ENCODE measurements at places on chromosomes 6 and 20.

DNA sequence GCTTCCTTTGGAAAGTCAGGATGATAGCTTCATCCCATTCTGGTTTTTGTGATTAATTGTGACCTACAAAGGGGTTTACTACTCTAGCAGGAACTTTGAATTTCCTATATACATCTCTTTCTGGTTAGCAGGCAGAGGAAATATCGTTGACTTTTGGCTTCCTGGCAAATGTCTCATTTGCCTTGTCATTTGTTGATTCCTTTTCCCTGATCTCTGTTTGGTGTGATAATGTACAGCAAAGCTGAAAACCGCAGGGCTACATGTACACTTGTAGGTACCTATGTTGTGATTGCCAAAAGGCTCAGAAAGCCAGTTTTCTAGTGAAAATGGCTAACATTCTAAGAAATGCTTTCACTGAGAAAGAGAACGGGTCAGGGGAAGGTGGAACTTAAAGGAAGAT, 44.3 kb downstream of the TOP1 start:
- no peak for DNase-seq

DNA sequence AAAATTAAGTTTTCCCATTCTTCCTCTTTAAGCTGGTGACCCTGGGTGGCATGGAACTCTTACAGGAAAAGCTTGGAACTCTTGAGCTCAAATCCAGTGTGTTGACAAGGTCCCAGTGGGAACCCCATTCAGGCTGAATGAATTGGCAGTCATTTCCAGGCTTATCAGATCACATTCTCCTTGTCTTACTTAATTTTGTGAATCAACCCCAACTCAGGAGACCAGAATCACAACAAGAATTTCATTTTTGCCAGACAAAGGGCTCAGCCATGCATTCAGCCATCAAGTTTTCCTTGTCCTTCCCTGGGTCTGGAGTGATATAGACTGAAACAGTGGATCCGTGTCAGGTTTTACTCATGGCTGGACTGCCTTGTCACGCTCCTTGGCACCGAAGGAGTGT, 92.1 kb upstream of the EEF1E1 start:
- no peak for DNase-seq

DNA sequence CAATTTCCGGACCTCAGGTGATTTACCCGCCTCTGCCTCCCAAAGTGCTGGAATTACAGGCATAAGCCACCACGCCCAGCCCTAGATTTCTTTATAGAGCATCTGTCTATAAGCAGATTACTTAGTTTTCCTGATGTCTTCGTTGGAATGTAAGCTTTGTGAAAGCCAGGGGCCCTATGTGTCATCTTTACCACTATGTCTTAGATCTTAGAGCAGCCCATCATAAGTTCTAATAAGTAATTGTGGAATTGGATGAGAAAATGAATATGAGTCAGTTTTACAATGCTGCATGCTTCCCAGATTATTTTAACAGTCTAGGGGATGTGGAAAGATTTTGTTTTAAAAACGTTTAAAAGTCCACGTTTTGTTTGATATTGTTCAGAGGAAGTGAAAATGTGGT, 9.1 kb upstream of the ZBTB2 start:
- no peak for DNase-seq

GRCh38 chr20:7146552-7147219, 379.2 kb downstream of the BMP2 start:
- no peak for DNase-seq

GRCh38 chr6:83176246-83176645, 16.8 kb downstream of the PGM3 start:
- no peak for DNase-seq

DNA sequence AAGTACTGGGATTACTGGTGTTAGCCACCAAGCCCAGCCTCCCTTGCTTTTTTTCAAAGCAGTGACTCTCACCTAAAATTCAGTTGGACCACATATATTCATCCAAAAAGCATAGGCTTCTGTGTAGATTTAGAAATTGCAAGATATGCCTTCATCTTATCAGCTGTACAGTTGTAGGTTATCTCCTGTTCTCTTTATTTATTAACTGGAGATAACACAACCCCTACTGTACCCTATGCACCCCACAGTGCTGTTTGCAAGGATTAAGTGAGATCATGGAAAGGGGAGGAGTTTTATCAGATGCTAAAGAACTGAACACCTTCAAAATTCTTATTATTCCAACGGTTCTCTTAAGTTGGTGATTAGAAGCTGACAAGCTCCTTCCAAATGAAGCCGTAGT, 164.4 kb upstream of the JARID2 start:
- DNase-seq: no peak

DNA sequence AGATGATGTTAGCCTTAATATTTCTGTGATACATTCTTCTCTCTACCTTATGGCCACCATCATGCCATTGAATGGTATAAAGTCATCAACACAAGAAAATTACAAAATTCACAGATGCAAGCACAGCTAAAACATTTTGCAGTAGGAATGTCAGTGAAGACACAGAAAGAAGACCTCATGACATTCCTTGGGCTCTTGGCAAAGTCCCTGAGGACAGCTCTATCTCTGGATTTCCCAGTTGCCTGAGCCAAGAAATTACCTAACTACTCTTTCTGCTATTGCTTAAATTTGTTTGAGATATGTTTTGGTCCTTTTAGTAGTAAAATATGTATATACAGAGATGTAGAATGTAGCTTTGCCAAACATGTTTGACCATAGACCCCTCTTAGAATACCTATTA, 201.0 kb upstream of the STXBP5 start:
- no peak for DNase-seq

GRCh38 chr6:46118157-46118556, 11.6 kb upstream of the ENPP4 start:
- DNase-seq: no peak

DNA sequence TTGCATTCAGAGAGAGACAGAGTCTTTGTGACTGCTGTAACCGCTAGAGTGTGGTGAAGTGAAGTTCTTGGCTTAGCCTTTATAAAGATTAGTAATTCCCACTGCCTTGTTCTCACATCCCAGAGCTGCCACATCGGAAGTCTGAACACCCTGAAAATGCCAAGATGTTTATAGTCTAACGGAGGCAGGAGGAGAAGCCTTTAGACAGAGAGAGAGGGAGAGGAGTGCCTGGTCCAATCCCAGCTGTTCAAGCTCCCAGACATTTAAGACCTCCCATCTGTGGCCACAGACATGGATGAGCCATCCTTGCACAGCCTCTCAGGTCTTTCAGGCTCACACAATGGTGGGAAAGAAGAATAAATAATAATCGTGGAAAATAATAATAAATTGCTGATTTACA, 1422.8 kb upstream of the EYS start:
- DNase-seq: no peak

GRCh38 chr6:168030908-168031307, 33.4 kb downstream of the KIF25 start:
- DNase-seq: no peak

DNA sequence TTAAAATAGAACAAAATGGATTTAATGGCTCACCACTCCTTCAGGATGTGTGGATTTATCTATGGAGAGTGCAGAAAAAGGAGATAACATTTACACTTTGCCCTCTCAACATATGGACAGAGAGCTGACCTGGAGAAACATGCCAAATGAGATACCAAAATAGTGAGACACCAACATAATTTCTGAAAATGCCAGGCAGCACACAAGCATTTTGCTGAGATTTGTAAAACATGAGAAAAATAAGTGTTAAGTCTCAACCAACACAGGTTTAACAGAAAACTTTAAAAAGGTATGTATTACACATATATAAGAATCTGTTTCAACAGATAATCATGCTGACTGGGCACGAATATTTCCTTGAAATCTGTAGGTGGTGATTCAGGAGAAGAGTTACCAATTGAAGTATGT, 145.2 kb downstream of the REV3L start:
- DNase-seq: no peak

GRCh38 chr6:36177166-36177565, 19.4 kb upstream of the BRPF3 start:
- no peak for DNase-seq

DNA sequence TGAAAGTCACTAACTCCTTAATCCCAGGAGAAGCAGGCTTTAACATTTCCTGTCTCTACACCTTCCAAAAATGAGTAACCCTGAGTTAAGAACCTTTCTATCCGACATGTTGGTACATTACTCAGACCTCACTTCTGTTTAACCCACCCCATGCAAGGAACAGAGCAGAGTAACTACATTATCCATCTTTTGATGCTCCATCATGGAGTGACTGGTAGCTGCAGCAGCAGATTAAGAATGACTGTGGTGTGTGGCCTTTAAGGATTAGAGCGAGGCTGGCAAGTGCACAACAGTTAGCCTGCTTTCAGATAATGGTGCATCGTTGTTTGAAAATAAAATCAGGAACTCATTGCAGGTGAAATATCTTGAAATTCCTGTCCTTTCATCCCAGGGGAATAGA, 2.0 kb downstream of the TRAF3IP2 start:
- no peak for DNase-seq

GRCh38 chr6:27693766-27694546, 218.2 kb downstream of the OR2B2 start:
- no peak for DNase-seq

DNA sequence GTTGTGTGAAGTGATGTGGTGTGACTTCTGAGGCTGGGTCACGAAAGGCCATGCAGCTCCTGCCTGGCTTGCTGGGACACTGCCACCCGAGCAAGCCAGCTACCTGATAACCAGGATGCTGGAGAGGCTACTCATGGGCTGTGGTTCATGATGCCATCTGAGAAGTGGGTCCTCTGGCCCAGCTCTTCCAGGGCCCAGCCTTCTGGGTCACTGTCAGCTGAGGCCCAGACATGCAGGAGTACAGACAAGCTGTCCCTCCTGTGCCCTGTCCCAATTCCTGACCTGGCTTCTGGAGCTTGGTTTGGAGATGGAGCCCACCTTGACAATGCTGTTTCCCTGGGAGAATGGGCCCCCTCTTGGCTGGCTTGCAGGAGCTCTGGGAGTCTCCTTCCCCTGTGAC, 87.0 kb downstream of the DHX35 start:
- DNase-seq: no peak

- no peak for DNase-seq
Observed at GRCh38 chr20:36883977-36884535, 8.1 kb downstream of the TLDC2 start.

DNA sequence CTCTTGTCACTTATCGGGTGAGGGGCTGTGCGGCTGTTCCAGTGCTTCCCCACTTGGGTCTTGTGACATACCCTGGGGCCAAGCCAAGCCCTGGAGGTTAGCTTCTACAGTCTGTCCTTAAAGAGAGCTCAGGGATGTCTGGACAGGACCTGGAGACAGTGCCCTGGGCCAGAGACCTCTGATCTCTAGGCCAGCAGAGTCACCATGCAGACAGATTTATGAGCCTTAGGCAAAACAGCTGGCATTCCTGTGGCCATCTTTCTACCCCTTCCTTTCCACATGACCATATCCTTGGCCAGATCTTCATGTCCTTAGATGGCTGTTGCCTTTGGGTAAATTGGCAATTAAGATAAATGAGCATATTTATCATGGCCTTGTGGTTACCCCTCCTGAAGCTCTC, 678.6 kb downstream of the MAFB start:
- DNase-seq: no peak

GRCh38 chr6:87699576-87699975, 2.5 kb downstream of the AKIRIN2 start:
- DNase-seq: no peak

- no peak for DNase-seq
Observed at GRCh38 chr6:7588506-7588905, 1.5 kb upstream of the SNRNP48 start.

Data from activated CD4-positive, CD25-positive, alpha-beta regulatory T cell (primary cell).